ENCODE measurements at places on chromosomes 3 and 15.

DNA sequence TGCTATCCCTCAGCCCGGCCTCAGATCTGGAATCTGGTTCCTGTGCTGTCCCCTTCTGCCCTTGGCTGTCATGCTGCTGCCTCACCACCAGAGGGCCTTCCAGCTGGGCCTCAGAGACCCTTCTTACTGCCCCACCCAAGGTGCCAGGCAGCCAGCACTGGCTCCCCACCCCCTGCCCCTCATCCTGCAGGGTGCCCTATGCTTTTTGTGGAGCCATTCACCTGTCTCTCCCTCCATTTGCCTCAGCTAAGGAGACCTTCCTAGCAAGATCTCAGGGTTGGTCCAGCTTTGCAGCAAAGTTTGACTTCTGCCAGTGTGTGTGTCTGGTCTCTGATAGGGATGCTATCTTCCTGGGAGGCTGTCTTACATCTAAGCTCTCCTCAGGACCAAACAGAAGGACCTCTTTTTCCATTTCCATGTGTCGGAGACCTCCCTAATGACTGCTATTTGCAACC, 1.9 kb upstream of the VWA5B2 start:
- DNase-seq: peak; percentile 68

GRCh38 chr3:27391796-27392195, 22.6 kb upstream of the NEK10 start:
- no peak for DNase-seq

DNA sequence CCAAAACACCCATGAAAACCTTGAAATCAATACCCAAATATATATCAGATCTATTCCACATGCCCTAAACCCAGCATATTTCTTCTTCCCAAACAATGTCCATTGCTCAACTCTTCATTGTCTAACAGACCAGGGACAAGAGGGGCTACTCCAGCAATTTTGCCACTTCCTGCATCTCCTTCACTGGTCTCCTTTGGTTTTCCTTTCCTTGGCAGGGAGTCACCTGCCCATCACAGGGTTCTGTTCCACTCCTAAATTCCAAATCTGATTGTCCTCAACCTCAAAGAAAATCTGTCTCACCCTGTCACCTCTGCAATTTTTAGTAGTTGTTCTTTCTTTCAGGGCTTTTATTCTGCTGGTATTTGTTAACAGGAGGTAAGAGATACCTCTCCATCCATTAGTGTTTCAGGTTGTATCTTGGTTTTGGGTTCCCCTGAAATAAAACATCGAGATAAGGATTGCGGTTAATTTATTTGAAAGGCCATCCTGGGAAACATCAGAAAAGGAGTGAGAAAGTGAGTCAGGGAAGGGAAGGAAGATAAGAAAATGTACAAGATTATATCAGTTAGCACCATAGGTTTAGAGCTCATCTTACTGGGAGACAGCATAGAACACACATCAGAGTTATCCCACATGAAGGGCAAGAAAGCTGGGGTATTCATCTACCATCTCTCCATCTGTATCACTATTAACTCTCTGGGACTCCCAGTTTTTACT, 13.6 kb downstream of the ZBED2 start:
- no peak for DNase-seq

- DNase-seq: no peak
Measured at GRCh38 chr3:71380096-71380495, 203.4 kb downstream of the FOXP1 start.

GRCh38 chr3:56775838-56776555, 25.8 kb downstream of the ARHGEF3 start:
- DNase-seq: no peak

GRCh38 chr15:91625506-91625905, 228.0 kb upstream of the SLCO3A1 start:
- DNase-seq: no peak

DNA sequence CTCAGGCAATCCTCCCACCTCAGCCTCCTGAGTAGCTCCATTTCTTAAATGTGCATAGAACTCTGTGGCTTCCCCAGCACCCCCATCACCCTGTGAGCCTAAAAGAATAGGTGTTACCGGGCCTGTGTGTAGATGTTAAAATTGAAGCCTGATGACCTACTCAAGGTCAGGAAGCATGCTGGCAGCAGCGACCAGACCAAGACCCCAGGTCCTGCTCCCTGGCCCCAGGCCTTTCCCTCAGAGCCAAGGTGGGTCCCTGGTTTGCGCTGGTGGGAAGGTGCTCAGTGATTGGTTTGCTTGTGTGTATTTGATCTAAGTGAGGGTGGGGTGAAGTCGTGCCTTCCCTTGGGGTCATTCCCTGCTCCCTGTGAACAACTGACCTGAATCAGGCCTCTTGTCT, 18.4 kb upstream of the CRABP1 start:
- no peak for DNase-seq

- DNase-seq: no peak
Measured at GRCh38 chr3:12187448-12188327, 29.0 kb upstream of the TIMP4 start.

GRCh38 chr3:94429517-94429916, 366.7 kb downstream of the NSUN3 start:
- no peak for DNase-seq

DNA sequence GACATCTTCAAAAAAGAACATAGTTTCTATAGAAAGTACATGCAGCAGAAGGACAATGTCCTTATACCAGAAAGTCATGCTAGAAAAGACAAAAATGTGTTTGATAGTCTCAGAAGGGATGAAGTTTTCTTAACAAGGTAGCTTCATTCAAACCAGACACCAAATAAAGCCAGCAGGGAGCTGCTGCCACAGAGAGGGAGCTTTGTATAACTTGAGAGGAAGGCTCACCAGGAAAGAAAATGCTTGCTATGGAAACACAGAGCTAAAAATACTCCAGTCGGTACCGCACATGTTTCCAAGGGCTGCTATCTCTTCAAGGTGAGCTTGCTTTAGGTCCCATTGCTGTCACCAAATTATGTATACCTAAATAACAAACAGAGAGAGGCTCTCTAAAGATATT, 1074.8 kb upstream of the ALCAM start:
- no peak for DNase-seq

DNA sequence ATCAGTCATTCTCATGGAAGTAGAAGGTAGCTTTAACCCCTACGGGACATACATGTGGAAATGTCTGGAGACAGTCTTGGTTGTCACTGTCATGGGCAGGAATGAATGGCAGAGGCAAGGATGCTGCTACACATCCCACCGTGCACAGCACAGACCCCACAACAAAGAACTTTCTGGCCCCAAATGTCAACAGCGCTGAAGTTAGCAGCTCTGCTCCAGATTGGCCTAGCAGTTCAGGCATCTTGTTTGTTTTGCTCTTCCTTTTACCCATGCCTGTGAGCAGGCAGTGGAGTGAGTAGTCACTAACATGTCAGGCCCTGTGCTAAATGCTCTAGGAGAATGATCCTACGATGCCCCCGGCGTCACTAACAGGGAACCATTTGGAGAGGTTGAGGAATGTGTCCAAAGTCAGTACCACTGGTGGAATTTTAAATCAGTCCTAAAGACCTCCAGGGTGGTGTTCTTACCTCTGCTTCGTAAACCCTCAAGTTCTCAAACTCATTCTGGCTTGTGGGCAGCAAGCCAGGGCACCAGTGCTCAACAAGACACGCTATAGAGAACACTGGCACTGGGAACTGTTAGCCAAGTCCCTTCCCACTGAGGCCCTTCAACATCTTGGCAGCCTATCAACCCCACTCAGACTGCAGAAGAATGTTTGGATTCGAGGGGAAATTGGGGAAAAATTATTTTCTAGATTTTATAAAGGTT, 142.2 kb downstream of the FOXP1 start:
- DNase-seq: no peak

- DNase-seq: no peak
Measured at GRCh38 chr15:98874773-98875172, 132.8 kb downstream of the PGPEP1L start.

- DNase-seq: no peak
Measured at GRCh38 chr15:87167706-87168105, 1088.0 kb downstream of the AGBL1 start.

- no peak for DNase-seq
Measured at GRCh38 chr3:44555723-44556122, 730 bp downstream of the ZKSCAN7 start.

DNA sequence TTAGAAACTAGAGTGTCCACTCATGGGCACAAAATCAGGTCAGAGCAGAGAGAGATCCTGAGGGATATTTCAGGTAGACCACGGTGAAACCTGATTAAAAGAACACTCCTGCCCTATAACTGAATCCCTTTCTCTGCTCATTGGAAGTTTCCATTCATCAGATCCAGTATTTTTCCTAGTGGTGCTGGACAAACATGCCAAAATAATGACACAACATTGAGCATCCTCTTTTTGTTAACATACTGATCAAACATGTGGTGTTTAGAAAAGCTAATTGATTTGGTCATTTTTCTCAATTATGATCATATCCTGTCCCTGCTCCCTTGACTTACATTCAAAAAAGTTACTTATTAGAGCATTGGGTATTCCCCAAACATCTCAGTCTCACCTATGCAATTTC, 27.2 kb downstream of the PTX3 start:
- DNase-seq: no peak

DNA sequence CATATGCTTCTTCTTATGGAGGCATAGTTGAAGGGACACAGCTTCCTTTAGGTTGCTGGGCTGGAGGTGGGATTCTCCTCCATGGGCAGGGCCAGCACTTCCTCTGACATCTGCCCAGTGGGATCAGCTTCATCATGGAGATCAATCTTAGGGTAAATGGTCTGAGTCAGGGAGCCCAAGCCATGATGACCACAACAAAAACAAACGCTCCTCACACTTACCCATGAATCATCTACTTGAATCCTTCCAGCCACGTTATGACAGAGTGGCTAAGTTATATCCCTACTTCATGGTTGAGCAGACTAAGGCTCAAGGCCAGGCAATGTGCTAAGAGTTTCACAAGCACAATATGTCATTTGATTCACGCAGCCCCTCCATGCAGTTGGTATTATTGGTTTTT, 87.2 kb upstream of the NMNAT3 start:
- no peak for DNase-seq

DNA sequence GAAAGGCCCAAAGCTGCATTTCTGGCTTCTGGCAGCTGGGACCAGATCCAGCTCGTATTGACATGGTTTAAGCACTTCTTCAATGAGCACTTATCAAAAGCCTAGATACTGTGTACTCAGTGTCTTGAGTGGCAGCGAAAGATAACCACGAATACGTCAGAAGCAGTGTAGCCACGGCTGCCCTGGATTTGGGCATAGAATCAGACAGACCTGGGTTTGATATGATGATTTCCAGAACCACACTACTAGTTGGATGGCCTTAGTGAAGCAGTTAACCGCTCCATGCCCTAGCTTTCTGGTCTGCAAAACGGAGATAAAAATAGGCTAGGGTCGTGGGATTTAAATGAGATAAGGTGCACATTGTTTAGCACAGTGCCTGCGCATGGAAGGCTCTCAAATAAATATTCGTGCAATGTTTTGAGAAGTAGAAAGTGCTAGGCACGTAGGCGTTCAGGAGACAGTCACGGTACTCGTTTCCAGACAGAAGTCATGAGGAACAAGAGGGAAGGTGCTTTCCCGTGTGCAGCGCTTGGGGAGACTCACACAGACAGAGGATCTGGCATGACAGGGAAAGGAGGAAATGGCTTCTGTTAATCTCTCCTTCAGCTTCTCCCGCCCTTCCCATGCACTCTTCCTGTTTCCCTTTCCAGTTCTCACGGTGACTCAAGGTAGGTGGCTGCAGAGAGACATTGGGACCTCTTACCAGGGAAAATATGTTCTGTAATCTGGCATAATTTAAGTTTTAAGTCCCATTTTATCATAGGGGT, 70.3 kb downstream of the CCNL1 start:
- DNase-seq: no peak

DNA sequence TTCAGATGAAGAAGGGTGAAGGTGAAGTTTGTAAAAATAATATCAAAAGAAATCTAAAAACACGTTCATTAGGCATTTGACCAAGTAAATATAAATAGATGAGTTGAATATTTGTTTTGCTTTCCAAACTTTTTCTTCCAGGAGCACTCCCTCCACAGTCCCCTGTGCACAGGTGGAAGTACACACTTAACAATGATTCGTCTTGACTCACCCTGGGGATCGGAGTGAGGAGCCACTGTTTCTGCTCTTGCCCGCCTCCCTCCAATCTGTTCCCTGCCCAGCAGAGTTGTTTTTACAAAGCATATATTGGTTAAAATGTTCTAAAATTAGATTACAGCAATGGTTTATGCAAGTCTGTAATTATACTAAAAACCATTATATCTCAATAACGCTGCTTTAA, 175.1 kb downstream of the PTPRG start:
- no peak for DNase-seq

DNA sequence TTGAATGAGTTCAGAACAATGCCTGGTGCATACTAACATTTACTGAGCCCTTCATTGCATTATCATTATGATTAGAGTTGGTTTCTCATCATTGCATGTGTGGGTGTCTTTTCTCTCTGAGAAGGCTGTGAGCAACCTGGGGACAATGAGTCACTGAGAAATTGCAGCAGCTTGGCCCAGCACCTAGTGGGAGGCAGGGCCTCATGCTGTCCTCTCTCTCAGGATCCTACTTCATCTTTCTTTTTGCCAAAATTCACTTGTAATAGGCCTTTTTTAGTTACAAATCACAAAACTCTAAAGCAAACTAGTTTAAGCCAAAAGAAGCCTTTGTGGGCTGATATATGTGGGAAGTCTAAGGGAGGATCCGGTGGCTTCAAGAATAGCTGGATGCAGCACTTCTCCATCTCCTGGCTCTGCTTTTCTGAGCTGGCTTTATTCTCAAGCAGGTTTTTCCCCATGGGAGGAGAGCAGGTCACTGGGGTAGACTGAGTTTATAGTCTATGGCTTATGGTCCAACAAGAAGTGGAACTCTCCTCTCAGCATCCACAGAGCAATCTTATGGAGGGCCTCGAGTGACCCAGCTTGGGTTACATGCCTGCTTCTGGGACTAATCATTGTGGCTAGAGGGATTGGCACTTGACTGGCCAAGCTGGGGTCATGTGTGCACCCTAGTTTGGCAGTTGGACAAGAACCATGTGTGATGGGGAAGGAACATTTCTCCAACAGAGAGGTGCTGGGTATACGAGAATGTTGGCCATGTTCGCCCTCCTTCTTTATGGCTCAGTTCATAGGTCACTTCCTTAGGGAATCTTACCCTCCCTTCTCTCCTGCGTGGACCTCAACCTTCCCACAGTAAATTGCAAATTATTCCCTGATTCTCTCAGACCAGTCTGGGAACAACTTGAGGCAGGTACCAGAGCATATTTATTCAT, 8.7 kb upstream of the CAMK1 start:
- DNase-seq: no peak

GRCh38 chr3:7973006-7973405, 528.6 kb upstream of the LMCD1 start:
- no peak for DNase-seq

- no peak for DNase-seq
Measured at GRCh38 chr3:64094713-64095079, 71.4 kb upstream of the PSMD6 start.

GRCh38 chr3:114323546-114324254, 29.9 kb downstream of the TIGIT start:
- no peak for DNase-seq

DNA sequence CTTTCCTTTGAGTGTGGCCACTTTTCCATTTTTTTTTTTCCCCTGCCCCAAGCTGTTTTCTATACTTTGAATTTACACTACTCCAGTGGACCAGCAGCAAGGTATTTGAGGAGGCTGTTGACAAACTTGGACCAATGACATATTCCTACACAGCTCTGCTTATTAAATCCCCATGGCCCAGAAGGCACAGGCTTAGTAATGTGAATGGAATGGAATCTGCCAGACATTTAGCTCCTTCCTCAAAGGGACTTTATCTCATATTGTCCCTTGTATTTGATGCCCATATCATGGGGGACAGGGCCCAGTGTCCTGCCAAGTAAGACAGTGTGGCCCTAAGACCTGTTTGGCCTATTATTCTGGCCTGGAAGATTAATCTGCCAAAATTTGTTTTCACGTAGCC, 107.5 kb downstream of the CHCHD6 start:
- no peak for DNase-seq

Measured in COLO829 (cell line).